ENCODE measurements at places on chromosomes 7 and 10.

- peak; percentile 95 for DNase-seq
Measured at GRCh38 chr7:73701357-73701995, 18.0 kb downstream of the STX1A start.

DNA sequence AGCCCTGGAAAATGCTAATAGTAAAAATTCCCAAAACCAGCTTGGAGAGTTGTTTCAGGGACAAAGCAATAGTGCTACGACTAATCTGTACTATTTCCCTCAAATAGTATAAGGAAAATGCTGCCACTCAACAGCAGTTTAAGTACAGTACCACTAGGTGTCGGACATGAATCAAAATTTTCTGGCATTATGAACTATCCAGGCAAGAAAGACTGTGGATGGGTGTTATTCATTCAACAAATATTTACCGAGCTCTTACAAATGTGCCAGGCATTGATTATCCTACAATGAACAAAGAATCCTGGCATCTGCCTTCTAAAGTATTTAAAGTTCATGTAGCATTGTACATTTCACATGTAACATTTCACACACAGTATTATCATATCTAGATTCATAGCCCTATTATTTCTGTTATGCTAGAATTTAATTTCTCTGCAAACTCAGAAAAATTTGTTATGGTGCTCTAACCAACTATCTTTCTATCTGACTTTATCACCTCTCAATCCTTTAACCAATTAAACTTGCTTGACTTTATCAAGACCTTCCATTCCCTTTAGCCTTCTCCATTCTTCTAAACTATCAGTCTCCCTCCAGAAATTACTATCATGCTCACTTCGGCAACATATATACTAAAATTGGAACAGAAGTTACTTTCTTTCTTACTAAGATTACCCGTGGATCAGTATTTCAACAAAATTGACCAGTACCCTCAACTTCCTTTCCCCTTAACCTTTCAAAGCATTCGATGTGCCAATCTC, 80.6 kb downstream of the ARHGAP21 start:
- peak; percentile 62 for DNase-seq

DNA sequence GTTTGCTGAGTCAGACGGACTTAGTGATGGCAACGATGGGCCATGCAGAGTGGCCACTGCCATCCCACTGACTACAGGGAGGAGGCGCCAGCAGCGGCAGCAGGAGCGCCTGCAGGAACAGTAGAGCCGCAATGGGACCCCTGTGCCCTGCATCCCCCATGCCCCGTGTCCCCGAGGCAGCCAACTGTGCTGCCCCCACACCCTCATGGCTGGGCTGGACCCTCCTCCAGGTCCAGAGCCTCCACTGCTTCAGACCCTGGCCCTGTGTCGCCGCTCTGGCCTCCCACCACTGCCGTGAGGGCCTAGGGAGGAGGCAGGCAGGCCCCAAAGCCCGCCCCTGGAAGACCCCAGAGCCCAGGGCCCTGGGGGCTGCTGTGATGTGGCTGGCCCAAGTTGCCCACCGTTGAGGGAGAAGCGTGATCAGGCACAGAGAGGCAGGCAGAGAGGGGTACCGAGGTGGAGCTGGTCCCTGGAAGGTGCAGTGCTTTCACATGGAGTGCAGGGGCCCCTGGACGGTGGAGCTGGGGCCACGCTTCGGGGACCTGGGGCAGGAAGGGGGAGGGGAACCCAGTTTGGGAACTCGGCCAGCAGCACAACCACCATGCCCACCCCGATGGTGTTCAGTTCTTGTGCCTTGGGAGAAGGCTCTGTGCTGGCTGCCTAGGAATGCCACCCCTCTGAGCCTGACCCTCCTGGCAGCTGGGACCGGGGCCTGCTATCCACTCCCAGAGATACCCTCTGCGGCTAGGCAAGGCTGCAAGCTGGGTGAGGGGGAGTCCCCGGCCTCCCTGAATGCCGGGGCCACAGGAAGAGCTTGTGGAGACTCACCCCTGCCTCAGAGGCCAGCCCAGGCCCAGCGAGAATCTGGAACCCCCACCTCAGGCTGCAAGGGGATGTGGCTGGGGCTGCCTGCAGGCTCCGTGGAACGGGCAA, 32.6 kb downstream of the DKK1 start:
- no peak for DNase-seq

GRCh38 chr7:39210362-39210761, 232.7 kb downstream of the POU6F2 start:
- DNase-seq, result no peak

DNA sequence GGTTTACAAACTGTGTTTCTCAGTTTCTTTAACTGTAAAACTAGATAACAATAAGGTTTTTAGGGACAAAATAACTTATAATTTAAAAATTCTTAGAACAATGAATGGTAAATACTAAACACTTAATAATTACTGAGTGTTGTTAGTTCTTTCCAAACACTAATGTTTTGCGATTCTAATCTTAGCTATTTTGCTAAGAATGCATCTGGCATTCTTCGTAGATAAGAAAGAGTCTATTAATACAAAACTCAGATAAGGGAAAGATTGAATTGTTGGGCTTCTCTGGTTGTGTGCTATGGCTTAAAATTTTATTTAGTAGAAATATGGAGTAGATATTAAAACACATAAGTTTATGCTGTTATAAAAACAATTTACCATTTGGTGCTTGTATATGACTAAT, 45.4 kb downstream of the TMEM229A start:
- no peak for DNase-seq

DNA sequence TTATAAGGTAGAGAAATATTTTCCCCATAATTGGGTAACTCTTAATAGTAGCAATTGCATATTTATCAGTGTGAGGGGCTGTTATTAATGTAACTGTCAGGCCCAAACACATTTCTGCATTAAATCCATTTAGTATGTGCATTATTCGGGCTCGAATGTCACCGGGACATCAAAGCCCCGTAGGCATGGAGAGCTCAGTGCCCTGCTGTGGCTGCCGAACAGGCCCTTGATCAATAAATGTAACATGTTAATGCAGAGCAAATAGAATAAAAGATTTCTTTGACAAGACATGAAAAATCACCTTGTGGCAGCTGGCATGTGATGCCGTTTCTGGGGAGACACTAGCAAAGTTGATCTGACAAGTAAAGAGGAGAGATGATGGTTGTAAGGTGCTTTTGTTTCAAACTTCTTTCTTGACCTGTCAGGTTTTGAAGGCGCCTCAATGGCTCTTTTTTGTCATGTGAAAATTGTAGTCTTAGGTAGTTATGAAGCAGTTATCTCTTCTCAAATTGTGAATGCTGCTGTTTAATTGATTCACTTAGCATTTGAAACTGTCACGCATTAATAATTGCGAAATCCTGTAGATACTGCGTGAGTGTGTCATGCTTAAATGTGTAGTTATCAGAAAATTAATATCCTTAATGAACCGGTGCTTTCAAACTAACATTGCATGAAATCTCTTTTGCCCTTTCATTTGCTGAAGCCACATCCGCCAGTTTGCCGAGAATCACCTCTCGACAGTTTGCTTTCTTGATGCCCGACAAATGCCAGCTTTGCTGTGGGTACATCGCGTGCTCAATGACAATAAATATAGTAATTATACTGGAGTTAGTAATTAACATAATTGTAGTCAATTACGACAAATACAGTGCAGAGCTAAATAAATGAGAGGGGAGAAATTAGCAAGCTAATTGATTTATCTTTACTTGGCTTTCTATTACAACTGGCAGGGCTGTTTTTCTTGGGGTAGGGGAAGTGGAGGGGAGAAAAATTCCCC, 19.5 kb downstream of the LRMDA start:
- DNase-seq, result no peak

DNA sequence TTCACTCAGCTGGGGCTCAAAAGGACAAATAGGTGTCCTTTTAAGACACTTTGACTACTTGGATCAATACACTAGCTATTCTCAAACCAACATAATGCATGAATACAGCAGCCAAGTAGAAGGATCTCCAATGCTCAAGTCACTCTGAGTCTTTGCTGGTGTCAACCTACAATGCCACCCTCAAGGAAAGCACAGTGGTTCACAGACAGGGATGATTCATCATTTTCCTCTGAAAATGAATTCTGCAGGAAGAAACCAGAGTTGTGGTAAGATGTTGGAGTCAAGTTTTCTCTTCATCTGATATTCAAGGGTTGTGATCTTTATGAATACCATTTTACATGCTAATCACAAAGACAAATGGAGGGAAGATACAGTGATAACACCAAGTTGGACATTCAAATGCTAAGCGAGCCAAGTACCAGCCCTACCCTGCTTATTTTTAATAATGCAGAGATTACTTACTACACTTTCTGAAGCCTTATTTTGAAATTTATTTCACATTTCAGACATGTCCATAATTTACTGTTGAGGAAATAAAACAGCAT, 143.1 kb upstream of the FGFR2 start:
- DNase-seq, result no peak

DNA sequence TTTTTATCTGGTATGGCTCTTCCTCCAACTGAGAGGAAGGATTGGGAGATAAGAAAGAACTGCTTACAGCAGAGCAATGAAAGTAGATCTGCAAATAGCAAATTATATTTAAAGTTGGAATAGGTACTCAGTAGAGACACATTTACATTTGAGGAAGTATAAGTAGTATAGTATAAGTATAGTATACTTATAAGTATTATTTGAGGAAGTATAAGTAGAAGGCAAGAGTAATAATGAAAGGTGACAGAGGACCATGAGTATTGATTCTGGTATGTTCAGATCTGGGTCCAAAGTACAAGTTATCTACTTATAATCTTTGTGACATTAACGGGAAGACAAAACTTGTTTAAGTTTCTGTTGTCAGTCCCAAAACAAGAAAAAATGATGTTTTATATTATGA, 527.6 kb upstream of the SORCS1 start:
- no peak for DNase-seq

GRCh38 chr7:28988091-28988490, 30.0 kb upstream of the TRIL start:
- DNase-seq, result no peak

- DNase-seq, result no peak
Measured at GRCh38 chr10:111129363-111129762, 52.5 kb downstream of the ADRA2A start.

GRCh38 chr10:117621795-117622420, 79.4 kb downstream of the EMX2 start:
- DNase-seq, result no peak

DNA sequence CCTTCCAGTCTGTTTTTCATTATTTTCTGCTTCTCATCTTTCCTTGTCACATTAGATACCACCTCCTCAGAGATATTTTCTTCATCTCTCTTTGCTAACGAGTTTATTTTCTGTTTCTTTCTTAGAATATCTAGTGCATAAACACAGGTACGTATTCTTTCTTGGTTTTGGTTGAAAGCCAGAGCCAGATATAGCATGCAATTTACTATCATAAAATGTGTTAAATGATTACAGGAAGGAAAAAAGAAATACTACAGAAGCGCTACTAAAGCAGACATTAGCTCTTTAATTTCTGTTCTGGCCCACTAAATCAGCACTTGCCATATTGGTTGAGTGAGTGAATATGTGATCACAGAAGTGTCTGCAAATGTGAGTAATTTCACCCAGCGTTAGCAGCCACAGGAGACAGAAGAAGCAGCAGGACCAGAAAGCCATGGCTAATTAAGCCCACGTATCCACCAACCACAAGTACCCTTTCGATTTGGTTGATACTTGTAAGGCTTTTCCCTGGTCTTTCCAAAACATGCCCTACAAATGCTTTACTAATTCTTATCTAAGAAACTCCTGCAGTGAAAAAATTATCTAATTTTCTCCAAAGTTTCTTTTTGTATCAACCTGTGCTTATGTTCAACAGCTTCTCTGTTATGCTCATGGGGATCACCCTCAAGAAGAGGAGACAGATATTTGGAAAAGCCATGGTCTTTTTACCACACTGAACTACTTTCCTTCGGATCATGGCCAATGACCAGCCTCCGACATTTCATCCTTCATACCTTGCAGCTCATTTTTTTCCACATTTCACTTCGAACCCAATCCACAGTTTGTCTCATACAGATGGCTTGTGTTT, 23.1 kb upstream of the MACC1 start:
- no peak for DNase-seq

- DNase-seq, result no peak
Measured at GRCh38 chr10:11096422-11096821, 78.8 kb downstream of the CELF2 start.

- no peak for DNase-seq
Measured at GRCh38 chr7:110675383-110676103, 415.4 kb upstream of the LRRN3 start.
